ENCODE measurements at places on chromosomes 2 and 18.

- no peak for DNase-seq
Observed at GRCh38 chr18:59917422-59917821, 17.6 kb downstream of the PMAIP1 start.

GRCh38 chr2:165837122-165837521 lies 43.1 kb upstream of the GALNT3 start:
- no peak for DNase-seq

DNA sequence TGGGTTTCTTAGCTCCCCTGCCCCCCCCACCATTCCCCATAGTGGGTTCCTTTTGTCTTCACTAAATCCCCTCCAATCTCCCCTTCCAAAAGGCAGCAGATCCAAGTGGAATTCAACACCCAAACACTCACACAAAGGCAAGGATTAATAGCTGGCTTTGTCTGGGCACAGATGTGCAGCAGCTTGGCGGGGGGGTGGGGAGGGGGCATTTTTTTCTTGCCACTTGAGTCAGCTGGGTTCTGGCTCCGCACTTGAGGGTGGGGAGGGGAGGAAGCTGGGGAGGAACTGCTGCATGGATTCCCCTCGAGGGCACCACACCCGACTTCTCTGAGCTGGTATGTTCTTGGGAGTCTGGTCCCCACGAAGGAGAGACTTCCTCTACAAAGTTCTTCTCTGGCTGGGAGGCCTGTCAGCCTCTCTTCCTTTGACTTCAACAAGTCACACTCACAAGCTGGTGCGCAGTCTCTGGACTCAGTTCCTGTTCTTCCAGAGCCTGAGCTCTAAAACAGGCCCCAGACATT lies 36.0 kb downstream of the SERTAD2 start:
- DNase-seq = no peak

GRCh38 chr18:58230438-58231179 lies 186.6 kb downstream of the NEDD4L start:
- no peak for DNase-seq

GRCh38 chr18:25058521-25058920 lies 293.4 kb downstream of the ZNF521 start:
- no peak for DNase-seq

DNA sequence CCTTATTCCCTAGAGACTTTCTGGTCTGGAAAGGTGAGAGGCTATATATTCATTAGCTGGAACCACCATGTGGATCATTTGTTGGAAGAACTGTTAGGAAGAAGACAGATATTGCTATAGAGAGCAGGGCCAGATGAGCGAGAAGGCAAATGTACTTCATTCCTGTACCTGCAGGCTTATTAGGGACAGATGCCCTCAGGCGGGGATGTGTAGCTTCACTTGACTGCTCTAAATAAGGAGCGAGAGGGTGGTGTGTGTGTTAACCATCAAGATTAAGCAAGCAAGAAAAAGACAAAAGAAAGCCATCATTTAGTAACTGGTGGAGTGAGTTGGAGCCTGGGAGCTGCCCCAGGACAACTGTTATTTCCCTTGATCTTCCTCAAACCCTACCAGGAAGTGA lies 36.4 kb downstream of the NEDD4L start:
- no peak for DNase-seq

DNA sequence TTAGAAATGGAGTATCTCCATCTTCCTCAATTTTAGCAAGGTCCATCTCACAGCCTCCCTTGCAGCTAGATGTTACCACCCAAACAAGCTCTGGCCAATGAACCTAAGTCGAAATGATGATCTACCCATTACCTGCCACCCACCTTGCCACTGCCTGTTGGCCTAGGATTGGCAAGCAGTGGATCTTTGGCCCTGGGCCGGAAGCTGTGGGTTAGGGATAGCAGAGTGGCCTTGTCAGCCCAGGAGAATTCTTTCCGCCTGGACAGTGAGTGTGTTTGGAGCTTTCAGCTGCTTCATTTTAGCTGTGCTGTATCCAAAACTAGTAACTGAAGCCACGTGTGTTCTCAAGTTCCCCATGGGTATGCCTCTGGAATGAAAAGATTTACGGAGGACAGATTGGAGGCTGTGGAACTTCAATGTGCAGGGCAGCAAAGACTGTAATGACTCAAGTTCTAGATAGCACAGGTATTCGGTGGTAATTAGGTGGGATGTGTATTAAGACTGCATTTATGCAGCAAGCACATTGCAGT lies 7.7 kb upstream of the PARD6G start:
- no peak for DNase-seq

- DNase-seq = no peak
Observed at GRCh38 chr2:72952110-72952823, 34.9 kb downstream of the EMX1 start.

GRCh38 chr2:144439993-144440392 lies 79.9 kb downstream of the ZEB2 start:
- DNase-seq = no peak

GRCh38 chr2:12493031-12493513 lies 223.7 kb upstream of the TRIB2 start:
- DNase-seq = no peak

- DNase-seq = no peak
Observed at GRCh38 chr2:142220901-142221300, 90.1 kb upstream of the LRP1B start.

GRCh38 chr2:173090973-173091660 lies 15.5 kb downstream of the MAP3K20 start:
- no peak for DNase-seq

- DNase-seq = no peak
Observed at GRCh38 chr18:3667255-3668137, 217.5 kb downstream of the TGIF1 start.

DNA sequence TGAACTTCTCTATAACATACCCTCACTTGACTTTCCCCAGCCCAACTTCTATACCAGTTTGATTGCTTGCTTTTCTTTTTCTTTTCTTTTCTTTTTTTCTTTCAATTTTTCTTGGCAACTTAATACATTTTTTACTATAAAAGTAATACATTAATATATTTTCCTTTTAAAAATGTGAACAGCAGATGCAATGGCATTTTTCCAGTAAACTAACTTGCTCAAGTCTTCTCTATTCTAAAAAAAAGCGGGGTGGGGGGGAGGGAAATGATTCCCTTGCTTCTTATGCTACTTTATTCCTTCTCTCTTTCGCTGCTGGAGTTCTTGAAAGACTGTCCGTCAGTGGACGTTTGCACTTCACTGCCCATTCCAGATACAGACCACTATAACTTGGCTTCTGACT lies 70.5 kb downstream of the RBMS1 start:
- DNase-seq = no peak

GRCh38 chr2:241255542-241256167 lies 59.8 kb downstream of the HDLBP start:
- no peak for DNase-seq

DNA sequence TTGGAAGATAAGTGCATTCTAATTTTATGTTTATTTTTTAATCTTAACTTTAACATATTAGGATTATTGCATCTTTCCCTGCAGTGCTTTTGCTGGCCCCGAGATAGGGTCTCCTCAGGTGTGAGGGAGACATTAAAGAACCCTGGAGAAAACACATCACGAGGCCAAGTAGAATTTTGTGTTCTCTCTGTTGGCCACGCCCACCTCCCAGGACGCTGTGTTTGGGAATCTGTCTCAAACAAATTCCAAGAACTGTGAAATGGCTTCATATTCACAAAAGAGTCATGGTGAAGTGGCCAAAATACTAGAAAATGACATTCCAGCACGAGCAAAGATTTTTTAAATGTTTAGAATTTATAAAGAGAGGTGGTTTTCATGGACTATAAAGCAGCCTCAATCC lies 27.3 kb downstream of the RNF144A start:
- DNase-seq = no peak

GRCh38 chr18:69755856-69756496 lies 191.7 kb downstream of the CD226 start:
- DNase-seq = no peak

DNA sequence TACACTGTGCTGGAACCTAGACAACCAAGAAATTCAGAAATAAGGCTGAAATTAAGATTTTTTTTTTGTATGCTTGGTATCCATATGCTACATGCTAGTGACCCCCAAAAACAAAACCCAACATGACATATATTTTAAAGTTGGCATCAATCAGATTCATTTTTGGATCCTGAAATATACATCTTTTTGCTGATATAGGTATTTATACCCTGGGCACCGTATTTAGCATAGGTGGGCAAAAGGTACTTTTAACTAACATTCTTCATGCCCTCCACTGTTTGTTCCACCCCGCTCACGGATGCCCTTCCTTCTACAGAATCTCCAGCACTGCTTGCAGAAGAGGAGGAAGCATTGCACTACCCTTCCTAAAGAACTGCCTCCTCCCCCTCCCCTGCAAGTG lies 52.6 kb downstream of the SPOPL start:
- DNase-seq = no peak

GRCh38 chr2:11508279-11508678 lies 25.6 kb upstream of the GREB1 start:
- no peak for DNase-seq

- DNase-seq = no peak
Observed at GRCh38 chr2:223041527-223042109, 10.4 kb upstream of the KCNE4 start.

- no peak for DNase-seq
Observed at GRCh38 chr2:164816046-164816445, 25.6 kb downstream of the COBLL1 start.

GRCh38 chr2:25881764-25882163 lies 3.5 kb upstream of the ASXL2 start:
- no peak for DNase-seq

GRCh38 chr2:215454519-215455246 lies 18.8 kb upstream of the FN1 start:
- no peak for DNase-seq

DNA sequence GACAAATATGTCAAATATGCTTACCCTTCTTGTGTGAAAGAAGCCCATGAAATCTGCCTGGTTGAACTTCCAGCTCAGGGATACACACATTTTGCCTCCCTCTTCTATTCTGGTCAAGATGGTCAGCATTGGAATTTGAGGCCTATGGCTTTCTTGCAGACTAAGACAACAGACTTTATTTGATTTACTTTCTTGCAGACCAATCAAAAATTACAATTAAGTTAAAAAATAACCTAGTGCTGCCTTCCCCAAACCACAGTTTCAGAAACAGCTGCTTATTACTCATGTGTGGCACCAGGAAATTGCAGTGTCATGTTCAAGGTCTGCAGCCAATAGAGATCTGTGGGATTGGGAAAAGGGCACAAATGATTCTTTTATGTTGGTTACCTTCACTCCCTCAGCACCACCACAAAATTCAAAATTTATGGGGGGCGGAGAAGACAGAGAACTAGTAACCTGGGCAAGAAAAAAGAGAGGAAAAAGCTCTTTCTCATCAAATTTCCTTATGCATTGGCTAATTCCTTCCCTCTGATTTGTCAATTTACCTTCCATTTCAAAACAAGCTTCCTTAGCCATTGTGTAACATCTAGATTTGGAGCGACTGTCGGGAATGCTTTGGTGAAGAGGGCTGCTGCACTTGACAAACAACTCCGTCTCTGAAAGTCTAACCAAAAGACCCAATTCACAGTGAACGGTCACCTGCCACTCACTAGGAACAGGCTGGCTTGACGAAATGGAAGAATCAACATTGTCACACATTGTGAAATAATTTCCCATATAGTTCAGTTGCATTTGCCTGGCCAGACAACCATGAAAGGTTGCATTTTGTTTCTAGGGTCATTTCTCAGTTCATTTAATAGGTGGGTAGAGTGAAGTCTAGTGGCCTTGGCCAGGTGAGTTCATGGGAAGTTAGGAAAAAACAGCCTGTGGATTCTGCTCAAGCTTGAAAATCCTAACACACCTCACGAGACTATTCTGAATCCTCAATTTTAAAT lies 100.4 kb upstream of the FZD5 start:
- no peak for DNase-seq

DNA sequence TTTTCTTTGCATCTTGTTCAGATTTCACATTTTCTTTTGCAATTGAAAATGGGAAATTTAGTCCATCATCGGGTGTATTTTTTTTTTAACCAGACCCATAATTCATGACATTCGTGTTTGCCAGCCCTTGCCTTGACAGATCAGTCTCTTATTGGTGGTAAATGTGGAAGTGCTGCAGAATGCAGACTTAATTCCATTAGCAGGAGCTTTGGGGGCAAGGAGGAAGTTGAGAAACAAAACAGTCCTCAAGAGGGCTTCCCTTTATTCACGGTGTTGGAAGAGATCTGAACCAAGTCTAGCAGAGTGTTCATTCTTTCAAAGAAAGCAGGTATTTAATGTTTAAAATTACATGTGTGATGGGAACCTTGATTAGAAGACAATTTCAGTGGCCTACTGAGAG lies 16.6 kb upstream of the RPE start:
- DNase-seq = no peak

DNA sequence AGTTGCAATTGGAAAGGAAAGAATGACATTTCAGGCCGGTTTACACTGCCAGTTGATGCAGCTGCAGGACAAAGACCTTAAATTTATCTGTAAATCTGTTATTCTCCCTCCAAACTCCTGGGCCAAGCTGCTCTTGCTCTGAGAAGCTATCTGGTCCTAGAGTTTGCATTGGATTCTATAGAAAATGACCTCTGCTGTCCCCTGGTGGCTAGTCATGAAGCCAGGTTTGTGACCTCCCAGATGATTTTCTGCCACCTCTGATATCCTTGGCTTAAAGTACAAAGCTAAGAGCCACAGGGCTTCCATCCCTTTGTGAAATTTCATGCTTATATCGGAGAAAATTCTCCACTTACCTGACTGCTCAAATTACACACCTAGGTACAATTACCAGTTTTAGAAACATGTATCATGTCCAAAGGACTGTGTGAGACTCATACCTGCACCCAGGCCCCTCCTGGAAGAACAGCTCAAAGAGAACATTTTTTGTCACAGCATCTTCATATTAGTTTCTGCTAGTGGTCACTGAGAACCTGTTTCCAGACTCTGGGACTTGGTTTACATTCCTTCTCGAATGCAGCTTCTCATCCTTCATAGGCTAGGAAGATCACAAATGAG lies 28.9 kb upstream of the IER3IP1 start:
- DNase-seq = no peak

DNA sequence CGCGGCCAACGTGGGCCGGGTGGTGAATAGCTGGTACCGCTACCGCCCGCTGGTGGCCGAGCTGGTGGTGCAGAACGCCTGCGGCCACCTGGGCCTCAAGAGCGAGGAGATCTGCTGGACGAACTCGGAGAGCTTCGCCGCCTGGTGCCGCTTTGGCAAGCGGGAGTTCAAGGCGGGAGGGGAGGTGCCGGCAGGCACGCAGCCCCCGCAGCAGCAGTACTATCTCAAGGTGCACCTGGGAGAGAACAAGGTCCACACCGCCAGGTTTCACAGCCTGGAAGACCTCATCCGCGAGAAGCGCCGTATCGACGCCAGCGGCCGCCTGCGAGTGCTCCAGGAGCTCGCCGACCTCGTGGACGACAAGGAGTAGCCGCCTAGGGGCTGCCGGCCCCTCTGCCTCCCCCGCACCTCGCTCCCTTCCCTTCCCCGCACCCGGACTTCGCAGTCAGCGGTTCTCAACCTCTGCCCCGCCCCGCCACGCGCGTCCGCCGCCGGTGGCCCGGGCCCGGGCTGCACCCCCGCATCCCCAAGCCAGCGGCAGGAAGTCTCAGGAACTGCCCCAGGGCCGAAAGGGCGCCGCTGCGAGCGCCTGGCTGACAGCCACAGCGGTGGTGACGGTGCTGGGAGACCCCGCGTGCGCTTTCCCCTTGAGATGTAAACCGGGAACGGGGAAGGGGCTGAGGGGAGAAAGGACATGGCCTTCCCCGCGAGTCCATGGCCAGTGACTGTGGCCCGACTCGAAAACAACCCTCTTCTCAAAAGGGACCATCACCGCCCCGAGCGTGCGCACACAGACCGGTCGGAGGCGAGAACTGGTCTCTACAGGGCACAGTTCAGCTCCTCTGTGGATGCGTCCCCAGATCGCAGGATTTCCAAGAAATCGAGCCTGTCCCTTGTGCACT lies 2.2 kb downstream of the LRATD1 start:
- no peak for DNase-seq

GRCh38 chr2:65361623-65362022 lies 70.8 kb downstream of the SPRED2 start:
- no peak for DNase-seq
